ENCODE measurements at places on chromosomes 3 and 15. TPM values are rescaled to one million over a fixed set of nuclear protein-coding genes. Genes with fewer than 3 reads are reported as not detected.

- DNase-seq: no peak
Observed at GRCh38 chr3:71391361-71391760, 192.2 kb downstream of the FOXP1 start.

- no peak for DNase-seq
Observed at GRCh38 chr15:87682527-87682926, 574.0 kb downstream of the NTRK3 start.

GRCh38 chr15:101497484-101498034 lies 8.1 kb upstream of the PCSK6 start:
- no peak for DNase-seq

GRCh38 chr3:100117093-100117492 lies 2.8 kb upstream of the FILIP1L start:
- no peak for DNase-seq

- DNase-seq: no peak
Observed at GRCh38 chr3:188085584-188086560, 68.1 kb upstream of the LPP start.

DNA sequence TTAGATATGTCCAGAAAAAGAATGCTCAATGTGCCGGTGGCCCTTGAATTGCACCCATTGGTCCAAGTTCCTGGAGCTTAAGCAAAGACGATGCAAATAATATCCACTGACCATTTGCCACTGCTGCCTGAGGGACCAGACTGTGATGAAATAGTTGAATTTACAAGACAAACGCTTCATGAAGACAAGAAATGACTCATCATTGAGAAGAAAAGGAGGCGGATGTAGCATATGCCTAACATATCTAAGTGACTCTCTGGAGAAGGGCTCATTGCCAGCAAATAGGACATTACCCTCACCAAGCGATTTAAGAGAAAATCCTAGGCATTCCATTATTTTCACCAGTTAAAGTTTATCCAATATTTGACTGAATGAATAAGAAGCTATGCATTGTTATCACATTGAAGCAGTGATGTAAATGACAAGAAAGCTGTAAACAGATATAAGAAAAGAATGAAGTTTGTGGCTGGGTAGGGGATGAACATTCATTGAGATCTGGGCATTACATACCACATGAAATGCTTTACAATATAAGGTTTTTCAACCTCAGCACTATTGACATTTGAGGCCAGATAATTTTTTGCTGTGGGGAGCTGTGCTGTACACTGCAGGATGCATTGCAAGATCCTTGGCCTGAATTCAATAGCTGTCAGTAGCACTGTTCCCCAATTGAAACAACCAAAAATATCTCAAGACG lies 48.9 kb upstream of the CPNE4 start:
- no peak for DNase-seq

DNA sequence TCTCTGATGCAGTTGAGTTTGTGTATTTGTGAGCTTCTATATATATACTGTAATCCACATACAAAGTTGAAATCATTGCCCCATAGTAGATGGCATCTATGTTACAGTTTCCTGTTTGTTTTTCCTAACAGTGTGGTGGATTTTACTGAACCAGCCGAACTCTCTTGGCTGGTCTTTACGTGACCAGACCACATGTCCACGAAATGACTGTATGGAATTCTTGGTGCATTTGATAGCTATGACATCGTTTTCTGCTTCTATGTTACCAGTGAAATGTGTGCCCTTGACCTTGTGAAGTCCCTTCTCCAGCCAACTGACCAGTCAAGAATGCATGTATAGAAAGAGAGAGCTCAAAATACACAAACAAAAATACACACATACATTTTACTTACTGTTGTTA lies 1.8 kb downstream of the KCNMB2 start:
- no peak for DNase-seq

DNA sequence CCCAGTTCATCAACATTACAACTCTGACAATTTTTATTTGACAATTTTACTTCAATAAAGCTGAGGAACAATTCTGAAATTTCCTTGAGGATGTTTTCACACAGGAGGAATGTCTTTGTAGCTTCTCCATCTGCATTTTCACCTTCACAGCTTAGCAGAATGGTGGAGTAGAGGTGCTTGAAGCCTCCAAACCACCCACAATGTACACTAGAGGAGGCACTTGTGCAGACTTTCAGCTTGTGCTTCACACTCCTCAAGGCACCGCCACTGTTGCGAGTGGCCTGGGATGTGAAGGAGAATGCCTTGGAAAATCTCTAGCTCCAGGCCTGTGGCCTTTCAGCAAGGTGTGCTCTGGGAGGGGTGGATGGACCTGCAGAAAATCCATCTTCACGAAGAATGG lies 181.9 kb downstream of the EPHB1 start:
- no peak for DNase-seq

- peak; percentile 58 for DNase-seq
Observed at GRCh38 chr3:150174179-150174578, 203.5 kb upstream of the PFN2 start.

DNA sequence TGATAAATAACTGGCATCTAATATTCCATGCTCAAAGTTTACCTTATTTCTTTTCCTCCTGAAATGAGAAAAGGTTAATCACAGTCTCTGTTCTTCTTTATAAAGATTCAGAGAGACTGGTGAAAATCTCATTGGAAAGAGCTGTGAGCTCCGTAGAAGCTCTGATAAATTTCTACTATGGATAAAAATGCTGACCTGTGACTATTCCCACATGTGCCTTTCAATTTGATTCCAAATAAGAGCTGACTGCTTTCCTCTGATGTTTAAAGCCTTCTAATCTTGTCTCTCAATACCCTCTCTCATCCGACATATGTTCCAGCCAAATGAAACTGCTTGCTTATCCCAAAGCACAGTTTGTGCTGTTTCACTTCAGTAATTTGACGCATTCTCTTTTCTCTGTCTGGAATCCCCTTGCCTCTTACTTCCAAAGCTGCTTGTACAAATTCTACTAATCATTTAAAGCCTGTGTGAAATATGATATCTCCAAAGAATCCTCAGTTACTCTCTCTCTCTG lies 130.1 kb downstream of the RTP4 start:
- DNase-seq: peak; percentile 94

Gene MKRN3
- 13.5 TPM for total RNA-seq

Gene OSTN
- total RNA-seq: 52.5 TPM
